ENCODE measurements at places on chromosomes 16 and 17. TPM values are rescaled to one million over a fixed set of nuclear protein-coding genes. Genes with fewer than 3 reads are reported as not detected.

DNA sequence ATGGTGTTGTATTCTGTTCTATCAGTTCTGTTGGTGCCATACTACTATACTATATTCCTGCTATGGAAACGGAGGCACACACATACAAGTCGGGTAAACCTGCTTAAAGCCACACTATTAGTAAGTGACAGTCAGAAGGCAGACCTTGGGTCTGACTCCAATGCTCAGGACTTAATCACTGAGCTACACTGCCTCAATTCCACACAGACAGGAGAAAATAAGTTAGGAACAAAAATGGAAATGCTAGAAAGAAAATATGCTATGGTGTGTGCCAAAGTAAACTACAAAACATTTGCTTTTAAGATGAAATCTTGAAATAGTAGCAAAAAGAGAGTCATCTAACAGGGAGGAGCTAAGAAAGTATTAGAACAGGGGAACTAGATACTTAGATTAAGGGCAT is 48.1 kb downstream of the MYO1D start:
- DNase-seq, result no peak

- DNase-seq, result peak; percentile 94
These were observed 25.6 kb downstream of the TTLL6 start for GRCh38 chr17:48791128-48792032.

- DNase-seq, result no peak
These were observed 297.5 kb downstream of the XYLT1 start for GRCh38 chr16:17173281-17173680.

DNA sequence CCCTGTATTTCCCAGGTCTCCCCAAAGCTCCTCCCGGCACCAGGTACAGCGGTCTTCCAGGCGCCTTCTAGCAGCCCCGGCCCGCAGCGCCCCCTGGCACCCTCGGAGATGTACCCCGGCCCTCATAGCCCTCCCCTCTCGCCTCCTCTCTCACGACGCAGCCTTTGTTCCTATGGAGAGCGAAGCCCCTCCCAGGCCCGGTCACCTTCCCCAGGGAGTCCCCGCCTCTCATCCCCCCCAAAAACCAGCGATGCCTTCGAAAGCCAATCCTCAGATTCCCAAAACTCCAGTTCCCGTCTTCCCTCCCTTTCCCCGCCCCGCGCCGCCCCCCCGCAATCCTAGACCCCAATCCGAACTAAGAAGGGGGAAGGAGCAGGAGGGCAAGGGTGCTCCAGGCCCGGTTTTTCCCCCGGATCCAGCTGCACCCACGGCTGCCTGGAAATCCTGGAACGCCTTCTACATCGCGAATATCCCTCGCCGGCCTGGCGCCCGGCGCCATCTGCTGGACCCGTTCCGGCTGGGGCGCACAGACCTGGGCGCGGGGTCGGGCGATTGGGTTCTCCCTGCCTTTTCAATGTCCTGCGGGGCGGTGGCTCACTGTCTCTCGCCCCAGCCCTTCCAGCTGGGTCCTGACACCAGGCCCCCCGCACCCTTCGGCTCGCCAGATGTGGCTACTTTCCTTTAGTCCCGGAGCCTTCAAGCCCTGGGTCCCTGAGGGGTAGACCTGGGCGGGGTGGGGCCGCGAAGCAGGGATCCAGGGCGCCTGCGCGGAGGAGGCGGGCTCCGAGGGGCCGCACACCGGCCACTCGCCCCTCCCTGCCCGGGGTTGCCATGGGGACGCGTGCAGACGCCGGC is at the start of gene DNAH2:
Gene DNAH2, plus strand, starts transcription at position 844 of the 855 bp plus-strand sequence. CDS start 1,991 bp downstream, outside the sequence.
- DNase-seq, result no peak

DNA sequence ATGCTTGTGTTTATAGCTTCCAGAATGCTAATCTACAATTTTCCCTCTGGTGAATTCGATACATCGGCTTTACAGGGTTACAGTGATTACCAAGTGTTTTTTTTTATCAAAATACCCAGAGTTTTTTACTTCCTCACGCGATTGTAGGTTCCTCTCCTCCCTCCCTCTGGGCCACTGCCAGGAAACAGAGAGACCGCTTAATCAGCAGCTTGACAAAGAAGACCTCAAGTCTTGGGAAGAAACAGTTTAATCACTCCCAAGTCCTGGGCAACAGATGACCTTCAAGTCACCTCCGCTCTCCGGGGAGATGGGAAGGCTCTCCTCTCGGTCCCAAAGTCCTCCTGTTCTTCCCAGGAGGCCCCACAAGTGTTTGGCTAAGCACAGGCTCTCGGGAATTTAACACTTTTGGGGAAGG is 23.5 kb downstream of the SMTNL2 start:
- no peak for DNase-seq

- no peak for DNase-seq
These were observed 1.4 kb upstream of the CACNA1G start for GRCh38 chr17:50558941-50559614.

GRCh38 chr16:77211880-77212740 is 12.9 kb downstream of the SYCE1L start:
- no peak for DNase-seq

DNA sequence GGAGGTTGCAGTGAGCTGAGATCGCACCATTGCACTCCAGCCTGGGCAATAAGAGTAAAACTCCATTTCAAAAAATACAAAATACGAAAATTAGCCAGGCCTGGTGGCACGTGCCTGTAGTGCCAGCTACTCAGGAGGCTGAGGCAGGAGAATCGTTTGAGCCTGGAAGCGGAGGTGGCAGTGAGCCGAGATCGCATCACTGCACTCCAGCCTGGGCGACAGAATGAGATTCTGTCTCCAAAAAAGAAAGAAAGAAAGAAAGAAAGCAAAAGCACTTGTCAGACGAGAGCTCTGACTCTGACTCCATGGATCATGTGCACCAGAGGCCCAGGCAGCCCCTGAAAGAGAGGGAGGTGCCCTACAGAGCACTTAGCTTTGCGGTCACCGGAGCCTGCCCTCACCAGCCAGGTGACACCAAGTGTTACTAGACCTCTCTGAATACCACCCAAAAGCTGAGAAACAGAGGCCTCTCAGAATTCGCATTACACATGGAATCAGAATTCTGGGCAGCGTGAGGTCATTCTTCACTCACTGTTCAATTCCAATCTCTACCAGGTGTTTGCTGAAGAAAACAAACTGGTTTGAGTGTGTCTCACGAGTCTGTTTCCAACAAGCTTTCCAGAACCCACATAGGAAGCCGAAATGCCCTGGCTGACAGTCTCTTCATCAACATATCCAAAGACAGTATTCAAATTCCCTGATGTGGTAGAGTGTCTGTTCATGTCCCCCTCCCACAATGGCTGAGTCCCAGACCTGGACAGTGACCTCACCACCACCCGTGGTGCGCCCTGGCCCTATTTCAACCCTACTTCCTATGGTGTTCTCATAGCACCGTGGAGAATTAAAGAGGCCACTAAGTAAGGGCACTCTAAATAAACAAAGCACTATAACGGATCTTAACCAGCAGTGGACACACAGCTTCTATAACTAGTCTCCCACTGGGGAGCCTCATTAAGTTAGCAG is 1.5 kb downstream of the FLCN start:
- DNase-seq, result no peak

- no peak for DNase-seq
These were observed 7.4 kb upstream of the PYDC1 start for GRCh38 chr16:31224092-31224955.

DNA sequence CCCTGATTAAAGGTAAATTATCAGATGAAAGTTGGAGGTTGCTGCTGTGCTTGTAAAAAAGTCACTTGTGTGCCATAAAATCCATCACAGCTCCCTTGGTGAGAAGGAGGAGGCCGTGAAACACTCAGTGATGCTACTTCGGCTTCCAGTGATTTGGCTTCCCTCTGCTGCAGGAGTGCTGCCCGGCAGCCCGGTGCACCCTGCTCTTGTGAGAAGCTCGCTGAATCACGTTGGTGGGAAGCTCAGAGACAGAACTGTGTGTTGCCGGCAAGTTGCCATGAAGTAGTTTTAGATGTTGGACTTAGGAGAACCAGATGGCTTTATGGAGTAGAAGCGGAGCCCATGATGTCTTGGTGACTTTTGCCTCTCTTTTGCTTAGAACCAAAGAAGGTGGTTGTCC is 33.3 kb downstream of the MSI2 start:
- no peak for DNase-seq

DNA sequence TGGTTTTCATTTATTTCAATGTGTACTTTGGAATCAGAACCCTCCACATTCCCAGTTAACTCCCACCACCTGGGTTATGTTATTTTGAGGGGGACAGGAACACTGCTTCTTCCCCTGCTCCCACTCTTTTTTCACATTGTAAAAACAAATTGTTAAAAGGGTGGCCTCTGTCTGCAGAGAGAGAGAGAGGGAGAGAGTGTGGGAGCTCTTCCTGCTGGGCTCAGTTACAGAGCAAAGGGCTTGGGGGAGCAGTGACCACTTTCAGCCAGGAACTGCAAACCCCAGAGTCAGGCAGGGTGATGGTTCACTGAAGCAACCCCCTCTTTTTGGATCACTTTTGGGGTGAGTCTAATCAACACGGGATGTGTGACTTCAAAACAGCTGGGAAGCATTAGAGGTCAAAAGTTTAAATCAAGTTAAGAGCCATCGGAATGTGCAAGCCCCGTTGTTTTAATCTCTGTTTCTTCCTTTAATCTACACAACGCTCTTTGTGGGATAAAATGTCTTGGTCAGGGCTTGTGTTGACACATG is 577.0 kb upstream of the CDH11 start:
- DNase-seq, result no peak

DNA sequence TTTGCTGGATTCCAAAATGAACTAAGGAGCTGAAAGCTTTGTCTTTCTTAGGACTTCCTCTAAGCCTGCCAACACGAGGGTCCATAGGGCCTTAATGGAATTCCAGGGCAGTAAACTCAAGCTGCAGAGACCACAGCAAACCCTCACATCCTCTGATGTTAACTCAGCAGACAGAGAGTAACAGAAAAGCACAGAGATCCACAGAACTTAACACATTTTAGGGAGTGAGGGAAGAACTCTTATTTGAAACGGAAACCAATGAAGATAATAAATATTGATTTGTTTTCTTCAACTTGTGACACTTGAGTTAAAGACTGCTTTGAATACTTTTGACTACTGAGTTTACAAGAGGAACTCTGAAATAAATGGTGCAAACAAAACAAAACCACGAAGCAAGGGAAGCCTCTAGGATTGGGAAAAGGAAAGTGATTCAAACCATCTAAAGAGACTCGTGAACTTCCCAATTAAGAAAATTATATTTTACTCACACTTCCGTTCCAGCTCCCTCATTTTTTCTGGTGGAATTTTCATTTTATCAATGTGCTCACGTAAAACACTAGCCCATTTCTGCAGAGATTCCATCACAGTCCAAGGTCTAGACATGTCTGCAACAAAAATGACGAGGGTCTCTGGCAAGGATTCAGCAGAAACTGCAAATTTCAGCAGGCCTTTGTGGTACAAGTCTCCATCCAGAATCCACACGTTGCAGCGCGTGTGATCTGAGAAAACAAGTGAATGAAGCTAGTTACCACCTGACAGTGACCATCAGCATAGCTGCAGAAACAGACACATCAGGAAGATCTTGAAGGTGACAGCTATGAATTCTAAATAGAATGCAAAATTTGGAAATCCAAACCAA is 9.2 kb downstream of the DYNC1LI2 start:
- DNase-seq, result no peak

GRCh38 chr16:64475627-64476351 is 646.1 kb downstream of the CDH11 start:
- DNase-seq, result no peak

The TBX2 gene
- 25.3 TPM for total RNA-seq

The PYDC1 gene
- total RNA-seq, result not detected

The KRT39 gene
- not detected for total RNA-seq

The TBC1D3D gene
- not detected for total RNA-seq

The FAM222B gene
- 15.9 TPM for total RNA-seq

The TBC1D3C gene
- not detected for total RNA-seq

The SNRNP25 gene
- 33.6 TPM for total RNA-seq

The MPG gene
- 96.3 TPM for total RNA-seq

The SMG1 gene
- 67.2 TPM for total RNA-seq

The APOBR gene
- total RNA-seq, result 1.8 TPM

The TBC1D3E gene
- total RNA-seq, result not detected
